ENCODE measurements at places on chromosomes 7 and 10.

DNA sequence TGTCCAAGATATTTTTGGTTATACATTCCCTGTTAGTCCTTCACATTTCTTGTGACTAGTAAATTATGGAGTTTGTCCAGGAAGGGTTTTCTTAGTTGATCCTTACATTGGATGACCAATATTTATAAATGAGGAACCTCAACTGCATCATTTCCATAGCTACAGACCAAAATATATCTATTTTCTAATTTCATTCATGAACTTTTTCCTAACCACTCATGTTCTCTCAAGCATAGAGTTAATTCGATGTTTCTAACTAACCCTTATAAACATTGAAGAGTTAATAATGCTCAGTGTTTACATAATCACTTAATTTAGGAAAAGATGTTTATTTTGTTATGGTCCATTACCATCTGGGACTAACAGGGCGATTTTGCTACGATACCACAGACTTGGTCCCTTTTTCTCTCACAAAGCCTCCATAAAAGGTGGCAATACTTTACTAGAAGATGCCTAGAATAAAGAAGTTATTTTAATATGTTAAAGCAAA is 591.0 kb downstream of the MAGI2 start:
- no peak for DNase-seq

DNA sequence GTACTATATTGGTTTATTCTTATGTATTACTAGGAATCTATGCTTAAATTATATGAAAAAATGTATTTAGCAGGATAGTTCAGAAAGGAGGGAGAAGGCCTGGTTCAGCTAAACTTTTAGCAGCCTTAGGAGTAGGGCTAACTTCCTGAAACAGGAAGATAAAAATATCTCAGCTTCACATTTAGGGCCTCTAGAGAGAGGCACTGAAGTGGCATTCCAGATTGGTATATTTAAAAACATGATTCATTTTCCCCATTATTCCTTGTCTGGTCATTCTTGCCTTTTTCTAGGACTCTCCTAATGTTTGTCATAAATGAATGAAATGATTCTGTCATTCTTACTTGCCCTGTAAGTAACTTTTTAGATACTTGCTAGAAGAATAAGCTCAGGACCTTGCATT is 63.0 kb upstream of the CYP26C1 start:
- no peak for DNase-seq

GRCh38 chr10:61995220-61995503 is 93.7 kb downstream of the ARID5B start:
- DNase-seq, result no peak

DNA sequence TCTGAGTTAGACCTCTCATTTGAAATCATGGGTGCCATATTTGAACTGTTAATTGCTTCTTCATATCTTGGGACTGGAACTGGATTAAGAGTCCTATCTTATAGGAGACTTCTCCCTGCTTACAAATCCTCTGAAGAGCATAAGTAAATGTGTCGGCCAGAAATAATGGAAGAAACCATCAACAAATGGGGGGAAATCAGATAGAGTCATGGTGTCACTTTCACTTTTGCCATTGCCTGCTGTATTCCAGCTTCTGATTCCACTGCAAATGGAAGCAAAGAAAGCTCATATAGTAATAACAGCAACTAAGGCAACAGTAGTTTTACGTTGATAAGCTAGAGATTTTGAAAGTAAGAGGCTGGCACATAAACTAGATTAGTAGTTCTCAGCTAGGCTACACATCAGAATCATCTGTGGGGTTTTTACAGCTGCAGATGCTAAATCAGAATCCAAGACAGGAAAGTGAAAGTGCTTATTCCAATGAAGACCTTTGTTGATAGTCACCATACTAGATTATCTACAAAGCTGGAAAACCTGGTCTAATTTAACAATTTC is 12.3 kb upstream of the CRPPA start:
- DNase-seq, result no peak

GRCh38 chr7:107982918-107983389 is 20.0 kb downstream of the LAMB1 start:
- DNase-seq, result no peak
